ENCODE measurements at places on chromosomes 3 and 15. TPM values are rescaled to one million over a fixed set of nuclear protein-coding genes. Genes with fewer than 3 reads are reported as not detected.

The FEZF2 gene
- total RNA-seq: not detected

The SPATA12 gene
- not detected for total RNA-seq

The GPR160 gene
- total RNA-seq: 1.7 TPM

The SEMA5B gene
- under 0.01 TPM for total RNA-seq

The KIF9 gene
- total RNA-seq: 6.1 TPM

DNA sequence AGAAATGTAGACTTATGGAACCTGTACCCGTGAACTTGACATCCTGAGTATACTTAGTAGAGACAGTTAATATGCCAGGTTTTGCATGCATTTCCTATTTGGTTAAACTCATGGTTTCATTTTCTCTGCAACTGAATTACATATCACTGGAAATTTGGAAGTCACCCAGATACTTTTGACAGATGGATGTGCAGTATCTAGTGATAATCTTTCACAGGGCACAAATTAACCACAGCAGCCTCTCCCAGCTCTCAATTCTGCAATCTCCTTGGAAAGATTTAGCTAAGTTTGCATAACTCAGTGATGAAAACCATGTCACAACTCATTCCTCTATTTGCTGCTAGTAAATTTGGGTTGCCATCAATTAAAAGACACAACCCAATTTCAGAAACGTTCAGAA lies 162.3 kb upstream of the TPM1 start:
- peak; percentile 43 for DNase-seq

DNA sequence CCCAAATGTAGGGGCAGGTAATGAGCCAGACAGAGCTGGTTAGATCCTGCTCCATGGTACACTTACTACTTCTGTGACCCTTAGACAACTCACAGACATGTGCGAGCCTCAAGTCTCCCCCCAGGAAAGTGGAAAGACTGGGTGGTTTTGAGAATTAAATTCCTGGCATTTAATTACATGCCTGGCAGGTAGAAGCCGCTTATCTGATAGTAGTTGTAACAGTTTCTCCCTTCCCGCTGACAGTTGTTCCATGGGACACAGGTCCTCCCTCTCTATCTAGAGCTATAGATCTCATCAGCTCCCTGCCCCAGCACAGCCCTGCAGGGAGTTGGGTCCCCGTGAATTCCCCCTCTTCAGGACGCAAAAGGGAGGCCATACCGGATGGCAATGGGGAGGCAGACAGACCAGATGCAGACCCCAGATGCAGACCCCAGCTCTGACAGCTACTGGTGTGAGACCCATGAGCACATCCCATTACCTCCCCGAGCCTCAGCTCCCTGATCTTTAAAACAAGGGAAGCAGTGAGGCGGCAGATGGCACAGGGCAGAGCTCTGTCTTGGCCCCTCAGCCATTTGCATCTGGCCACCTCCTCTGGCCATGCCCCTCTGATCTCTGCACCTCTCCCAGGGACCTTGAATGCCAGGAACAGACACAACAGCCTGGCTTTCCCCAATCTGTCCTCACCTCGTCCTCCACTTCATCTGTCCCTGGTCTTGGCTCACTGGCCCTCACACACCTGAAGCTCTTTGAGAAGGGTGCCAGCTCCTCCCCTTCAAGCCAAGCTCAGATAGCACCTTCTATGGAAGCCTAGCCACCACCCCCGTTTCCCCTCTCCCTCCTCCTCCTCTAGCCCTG lies 34.1 kb upstream of the NR2C2 start:
- no peak for DNase-seq

DNA sequence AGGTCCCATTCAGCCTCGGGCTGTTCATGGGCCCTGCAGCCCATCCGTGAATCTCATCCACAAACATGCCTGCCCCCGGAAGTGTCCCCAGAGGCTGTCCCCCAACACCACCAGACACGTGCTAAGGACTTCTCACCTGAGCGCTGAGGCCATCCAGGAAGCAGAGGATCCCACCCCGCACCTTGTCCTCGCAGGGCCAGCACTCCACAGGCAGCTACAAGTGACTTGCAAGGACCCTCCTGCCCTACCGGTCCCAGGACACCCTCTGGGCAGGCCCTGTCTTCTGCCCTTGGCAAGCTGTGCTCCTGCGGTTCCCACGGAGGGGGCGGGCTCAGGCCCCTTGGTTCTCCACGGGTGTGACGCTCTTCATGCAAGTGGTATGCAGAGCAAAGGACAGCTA lies 146.0 kb downstream of the NUP210 start:
- no peak for DNase-seq

DNA sequence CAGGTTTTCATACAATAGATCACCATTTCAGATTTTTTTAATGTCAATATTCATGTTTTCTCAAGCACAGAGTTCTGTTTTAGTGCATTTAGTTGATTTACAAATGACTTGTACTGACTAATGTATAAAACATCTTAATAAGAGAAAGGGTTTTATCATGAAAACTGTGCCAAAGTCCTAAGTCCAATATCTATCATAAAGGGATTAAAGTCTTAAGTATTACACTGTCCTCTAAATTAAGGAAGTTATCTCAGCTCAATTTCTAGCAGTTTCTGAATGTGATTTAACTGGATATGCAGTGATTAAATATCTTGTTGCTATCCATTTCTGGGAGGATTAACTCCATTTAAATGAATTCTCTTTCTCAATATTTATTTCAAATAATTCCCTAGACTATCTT lies 381.1 kb upstream of the CNTN4 start:
- no peak for DNase-seq

- no peak for DNase-seq
Measured at GRCh38 chr15:78120523-78120922, 10.7 kb downstream of the CIB2 start.

DNA sequence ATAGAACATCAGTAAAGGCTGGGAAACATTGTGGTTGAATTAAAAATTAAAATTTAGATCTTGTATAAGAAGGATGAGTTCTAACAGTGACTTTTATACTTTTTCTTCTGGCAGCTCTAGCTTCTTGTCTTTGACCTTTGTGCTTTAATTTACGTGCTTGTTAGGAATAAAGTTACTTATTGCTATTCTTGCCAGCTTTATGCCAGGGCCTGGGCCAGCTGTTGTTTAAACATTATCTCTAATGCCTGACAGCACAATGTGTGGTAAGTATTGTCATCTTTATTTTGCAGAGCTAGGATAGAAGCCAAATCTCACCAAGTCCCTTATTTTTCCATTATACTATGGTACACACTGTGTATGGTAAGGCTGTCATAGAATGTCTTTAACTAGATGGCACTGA lies 766.7 kb upstream of the GOLIM4 start:
- DNase-seq: no peak

DNA sequence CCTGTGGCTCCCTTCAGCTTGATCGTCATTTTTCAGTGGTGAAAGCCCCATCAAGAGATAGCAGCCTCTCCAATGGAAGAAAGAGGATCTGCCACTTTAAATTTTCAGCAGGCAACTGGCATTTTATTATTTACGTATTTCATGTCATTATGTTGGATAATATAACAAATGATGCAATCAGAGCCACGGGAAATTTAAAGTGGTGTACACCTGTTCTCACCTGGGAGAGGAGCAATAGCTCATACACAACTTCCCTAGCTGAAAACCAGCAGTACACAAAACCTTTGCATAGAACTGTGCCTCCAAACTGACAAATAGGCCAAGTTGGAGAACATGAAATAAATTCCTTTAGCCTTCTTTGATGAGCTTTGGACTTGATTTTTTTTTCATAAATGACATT lies 136.9 kb downstream of the SATB1 start:
- DNase-seq: no peak

GRCh38 chr15:58409861-58410260 lies 21.9 kb upstream of the LIPC start:
- DNase-seq: no peak

DNA sequence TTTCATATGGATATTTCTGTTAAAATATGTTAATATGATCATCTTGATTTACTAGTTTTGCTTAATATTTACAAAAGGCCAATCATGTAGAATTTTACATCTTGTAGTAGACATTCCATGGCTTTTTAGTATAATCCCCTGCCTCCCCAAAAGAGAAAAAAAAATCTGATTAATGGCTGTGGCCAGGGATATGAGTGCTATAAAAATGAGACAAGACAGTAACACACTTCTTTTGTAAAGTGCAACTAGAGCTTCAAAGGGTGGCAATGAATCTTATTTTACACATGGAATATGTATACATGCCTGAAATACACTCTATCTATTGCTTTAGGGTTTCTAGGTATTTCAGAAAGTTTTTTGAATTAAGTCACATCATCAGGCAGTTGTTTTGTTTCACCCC lies 112.2 kb upstream of the NANOGP8 start:
- no peak for DNase-seq

- no peak for DNase-seq
Measured at GRCh38 chr15:93983526-93983925, 247.8 kb upstream of the MCTP2 start.

DNA sequence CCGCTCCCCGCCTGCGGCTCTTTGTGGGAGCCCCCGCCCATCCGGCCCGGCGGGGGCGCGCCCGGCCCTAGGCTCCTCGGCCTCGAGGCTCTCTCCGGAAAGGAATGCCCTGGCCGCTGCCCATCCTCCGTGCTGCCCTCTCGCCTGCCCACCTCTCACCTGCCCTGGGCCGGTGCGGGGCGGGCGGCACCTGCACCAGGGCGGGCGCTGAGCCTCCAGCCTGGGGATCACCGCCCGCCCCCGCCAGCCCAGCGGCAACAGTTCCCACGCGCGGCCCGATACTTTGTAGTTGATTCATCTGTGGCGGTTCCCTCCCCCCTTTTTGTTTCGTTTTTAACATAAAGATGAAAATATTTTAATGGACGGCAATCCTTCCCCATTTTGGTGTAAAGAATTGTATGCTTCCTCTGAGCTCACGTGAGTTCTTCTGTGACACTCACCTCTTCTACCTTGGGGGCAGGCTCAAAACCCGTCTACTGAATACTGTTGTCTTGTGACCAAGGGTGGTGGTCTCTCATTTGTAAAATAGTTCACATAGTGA lies 1.9 kb downstream of the KLF13 start:
- DNase-seq: peak; percentile 51

- no peak for DNase-seq
Measured at GRCh38 chr15:78453447-78453846, 15.4 kb downstream of the IREB2 start.

DNA sequence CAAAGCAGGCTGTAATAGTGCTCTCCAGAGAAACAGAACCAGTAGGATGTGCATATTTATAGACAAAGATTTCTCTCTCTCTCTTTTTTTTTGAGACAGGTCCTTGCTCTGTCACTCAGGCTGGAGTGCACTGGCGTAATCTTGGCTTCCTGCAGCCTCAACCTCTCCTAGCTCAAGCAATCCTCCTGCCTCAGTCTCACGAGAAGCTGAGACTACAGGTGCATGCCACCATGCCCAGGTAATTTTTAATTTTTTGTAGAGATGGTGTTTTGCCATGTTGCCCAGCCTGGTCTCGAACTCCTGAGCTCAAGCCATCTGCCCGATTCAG lies 67.1 kb upstream of the CHD2 start:
- DNase-seq: no peak

DNA sequence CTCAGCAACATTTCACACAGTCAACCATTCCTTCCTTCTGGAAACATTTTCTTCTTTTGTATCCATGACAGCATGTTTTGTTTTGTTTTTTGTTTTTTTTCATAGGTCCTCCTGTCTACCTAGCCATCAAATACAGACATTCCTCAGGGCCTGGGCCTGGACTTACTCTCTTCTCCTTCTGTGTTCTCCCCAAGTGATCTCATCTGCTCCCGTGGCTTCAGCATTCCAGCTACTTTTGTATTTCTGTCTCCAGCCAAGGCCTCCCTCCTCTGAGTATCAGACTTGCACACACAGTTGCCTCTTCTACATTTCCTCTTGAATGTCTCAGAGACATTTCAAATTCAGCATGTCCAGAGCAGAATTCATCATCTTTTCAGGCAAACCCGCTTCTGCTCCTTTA lies 82.4 kb downstream of the HCN4 start:
- DNase-seq: no peak

- no peak for DNase-seq
Measured at GRCh38 chr15:81760686-81761085, 285.1 kb downstream of the MEX3B start.

GRCh38 chr3:119085070-119085439 lies 50.4 kb upstream of the IGSF11 start:
- no peak for DNase-seq

GRCh38 chr15:84826369-84826823 lies 9.2 kb downstream of the ALPK3 start:
- DNase-seq: peak; percentile 19

GRCh38 chr3:140319739-140320138 lies 358.1 kb upstream of the TRIM42 start:
- DNase-seq: no peak

GRCh38 chr15:82021992-82022391 lies 23.8 kb downstream of the MEX3B start:
- peak; percentile 27 for DNase-seq

GRCh38 chr15:75349851-75350588 lies 3.2 kb downstream of the NEIL1 start:
- no peak for DNase-seq

DNA sequence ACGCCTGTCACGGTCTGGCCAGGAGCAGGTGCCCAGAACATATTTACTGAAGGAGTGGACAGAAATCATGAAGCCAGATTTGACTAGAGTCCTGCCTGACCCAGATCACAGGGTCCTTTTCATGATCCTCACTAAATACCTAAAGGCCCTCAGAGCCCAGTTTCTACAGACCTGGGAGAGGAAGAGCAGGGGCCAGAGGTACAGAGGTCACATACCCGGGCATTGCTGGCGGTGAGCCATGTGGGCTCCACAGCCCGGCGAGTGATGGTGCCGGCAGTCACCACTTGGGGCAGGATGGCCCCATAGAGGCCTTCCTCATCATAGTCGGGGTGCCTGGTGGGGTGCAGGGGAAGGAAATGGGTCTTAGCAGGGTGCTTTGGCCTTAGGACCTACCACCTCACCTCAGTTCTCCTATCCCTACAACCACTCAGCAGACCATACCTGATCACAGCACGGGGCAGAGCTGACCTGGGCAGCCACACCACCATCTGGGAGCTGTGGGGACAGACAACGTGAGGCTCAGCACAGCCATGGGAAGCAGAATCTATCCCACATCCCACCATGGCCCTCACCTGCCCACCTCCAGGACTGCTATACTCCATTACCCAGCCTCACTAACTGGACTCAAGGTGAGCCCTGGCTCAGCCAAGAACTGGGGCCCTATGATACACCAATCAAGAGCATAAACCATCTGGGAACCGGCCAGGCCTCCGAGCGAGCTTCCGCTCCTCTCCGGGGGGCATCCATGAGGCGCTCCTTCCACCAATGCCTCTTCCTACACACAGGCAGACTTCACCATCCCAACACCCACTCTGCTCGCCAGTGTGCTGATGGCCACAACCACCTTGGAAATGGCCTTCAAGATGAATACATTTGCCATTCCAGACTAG lies 12.9 kb downstream of the POLG start:
- DNase-seq: no peak

- no peak for DNase-seq
Measured at GRCh38 chr3:135218304-135218703, 423.2 kb downstream of the EPHB1 start.
